ENCODE measurements at places on chromosomes 13 and 19. TPM values are rescaled to one million over a fixed set of nuclear protein-coding genes. Genes with fewer than 3 reads are reported as not detected.

GRCh38 chr13:76622315-76623040 is 263.7 kb downstream of the KCTD12 start:
- no peak for DNase-seq

DNA sequence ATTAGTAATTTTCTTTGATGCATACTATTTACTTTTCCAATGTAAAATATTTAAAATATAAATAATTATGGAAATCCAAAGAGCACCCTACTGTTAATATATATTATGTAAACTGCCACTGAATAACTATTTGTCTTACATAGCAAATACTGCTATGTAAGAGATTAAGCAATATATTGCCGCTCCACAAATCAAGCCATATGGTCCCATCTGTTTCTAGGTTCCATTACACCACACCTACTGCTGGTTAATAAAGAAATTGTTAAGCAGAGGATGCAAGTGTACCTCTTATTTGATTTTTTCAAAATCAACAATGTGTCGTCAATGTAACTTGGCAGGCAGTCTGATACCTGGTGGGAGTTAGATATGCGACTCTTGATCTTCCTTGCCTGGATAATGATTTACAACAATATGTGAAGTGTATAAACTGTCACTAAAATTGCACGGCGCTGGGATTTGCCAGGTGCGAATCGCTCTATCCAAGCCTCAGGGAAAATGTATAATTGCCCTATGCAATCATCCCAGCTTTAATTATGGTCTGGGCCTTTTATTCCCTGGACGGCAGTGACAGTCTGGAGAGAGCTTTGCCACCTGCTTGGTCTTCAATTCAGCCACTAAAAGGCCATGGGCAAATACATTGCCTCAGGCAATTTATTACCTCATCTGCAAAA is 16.0 kb downstream of the SMAD9 start:
- no peak for DNase-seq

The TEX26 gene
- not detected for total RNA-seq

DNA sequence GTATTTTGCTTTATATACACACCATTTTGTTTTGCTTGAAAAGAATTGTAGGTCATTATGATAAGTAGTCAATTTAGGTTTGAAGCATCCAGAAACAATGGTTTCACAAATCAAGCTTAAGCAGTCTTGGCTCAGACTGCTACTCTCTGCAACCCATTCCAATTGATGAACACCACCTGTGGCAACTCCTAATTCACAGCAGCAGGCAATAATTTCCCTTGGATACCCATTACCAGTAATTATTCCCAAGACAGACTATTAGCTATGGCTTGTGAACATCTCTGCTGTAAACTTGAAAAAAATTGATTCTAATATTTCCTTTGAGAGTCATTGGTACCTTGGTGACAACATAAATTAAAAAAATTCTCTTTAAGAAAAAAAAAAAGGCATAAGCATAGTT is 299.3 kb upstream of the SLITRK6 start:
- no peak for DNase-seq

GRCh38 chr19:1629256-1629808 is 23.1 kb downstream of the TCF3 start:
- no peak for DNase-seq

The CNFN gene
- not detected for total RNA-seq

DNA sequence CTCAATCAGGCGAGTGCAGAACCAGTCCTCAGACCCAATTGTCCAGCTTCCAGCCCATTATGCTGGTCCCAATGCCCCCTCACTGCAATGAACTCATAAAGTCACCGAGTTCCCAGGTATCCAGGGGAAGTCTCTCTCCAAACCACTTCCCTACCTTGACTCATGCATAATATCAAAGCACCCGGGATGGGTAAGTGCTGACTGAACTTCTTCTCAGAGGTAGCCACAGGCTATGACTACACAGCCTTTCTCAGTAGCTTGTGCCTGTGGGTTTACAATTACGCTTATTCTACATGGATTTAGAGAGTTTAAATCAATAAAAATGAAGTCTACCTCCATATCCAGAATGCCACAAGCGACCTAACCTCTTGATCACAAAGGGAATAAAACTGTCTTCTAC is 1.7 kb upstream of the C13orf42 start:
- no peak for DNase-seq

- no peak for DNase-seq
Observed at GRCh38 chr13:113981194-113981605, 7.3 kb upstream of the C13orf46 start.

- no peak for DNase-seq
Observed at GRCh38 chr13:65112123-65112522, 2118.0 kb downstream of the PCDH9 start.

DNA sequence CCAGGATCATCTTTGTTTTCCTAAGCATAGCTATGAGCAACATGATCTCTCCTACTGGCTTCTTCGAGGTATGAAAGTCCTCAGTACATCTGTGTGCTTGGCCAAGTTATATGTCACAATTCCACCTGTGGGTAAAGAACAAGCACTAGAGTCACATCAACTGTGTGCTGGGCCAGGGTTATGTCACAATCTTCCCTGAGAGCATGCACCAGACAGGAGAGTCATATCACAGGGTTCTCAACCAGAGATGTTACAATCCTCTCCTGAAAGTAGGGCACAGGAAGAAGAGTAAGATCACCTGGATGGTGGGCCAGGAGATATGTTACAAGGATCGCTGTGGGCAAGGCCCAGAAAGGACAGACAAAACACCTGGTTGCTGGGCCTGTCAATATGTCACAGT is 143.7 kb downstream of the ZNF675 start:
- no peak for DNase-seq

DNA sequence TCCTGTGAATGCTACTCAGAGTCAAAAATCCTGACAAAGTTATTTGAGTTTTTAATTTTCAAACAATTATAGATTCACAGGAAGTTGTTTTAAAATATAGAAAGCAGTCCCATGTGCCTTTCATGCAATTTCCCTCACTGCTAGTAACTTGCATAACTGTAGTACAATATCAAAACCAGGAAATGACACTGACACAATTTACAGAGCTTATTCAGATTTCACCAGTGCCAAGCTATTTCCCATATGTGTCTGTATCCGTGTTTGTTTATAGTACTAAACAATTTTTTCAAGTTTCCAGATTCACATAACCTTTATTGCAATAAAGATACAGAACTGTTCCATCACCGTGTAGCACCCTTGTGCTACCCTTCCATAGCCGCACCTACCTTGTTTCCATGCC is 934.6 kb downstream of the PCDH17 start:
- DNase-seq: no peak

- no peak for DNase-seq
Observed at GRCh38 chr19:32887572-32888215, 18.1 kb upstream of the SLC7A9 start.

DNA sequence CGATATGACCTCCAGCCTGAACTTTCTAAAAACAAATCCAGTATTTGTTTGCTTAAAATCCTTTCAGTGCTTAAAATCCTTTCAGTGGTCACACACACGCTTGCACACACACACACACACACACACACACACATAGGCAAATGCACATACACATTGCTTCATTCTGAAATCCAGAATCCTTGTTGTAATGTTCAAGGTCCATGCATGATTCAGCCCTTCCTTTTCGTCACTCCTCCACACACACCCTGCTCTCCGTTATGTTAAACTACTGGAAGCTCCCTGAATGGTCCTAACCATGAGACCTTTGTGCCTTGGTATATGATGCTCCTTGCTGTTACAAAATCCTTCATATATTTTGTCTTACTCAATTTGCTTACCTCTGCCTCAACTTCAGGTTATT is 44.9 kb downstream of the SERTM1 start:
- no peak for DNase-seq

The FUZ gene
- 30.1 TPM for total RNA-seq

- DNase-seq: no peak
Observed at GRCh38 chr19:1355568-1356507, 27.9 kb upstream of the NDUFS7 start.

The KISS1R gene
- 1.2 TPM for total RNA-seq

The KANK3 gene
- total RNA-seq: 1.1 TPM

DNA sequence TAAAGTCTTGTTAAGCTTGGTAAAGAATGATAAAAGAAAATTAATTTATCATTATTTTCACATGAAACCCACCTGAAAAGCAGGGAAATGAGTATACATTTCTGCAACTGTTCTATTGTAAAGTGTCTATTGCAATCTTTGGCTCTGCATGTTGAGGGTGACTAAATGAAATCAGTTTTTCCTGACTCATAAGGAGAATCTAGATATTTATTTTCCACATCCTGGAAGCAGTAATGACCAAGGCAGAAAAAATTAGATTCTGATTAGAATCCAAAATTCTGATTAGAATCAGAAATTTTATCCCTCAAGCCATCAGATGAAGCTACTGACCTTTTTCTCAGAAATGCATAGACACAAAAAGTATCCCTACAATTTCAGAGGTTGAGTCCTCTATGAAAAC is 178.4 kb downstream of the MYO16 start:
- no peak for DNase-seq

The RPL21 gene
- 1,216 TPM for total RNA-seq

- no peak for DNase-seq
Observed at GRCh38 chr19:36449059-36449670, 30.7 kb upstream of the ZFP82 start.

DNA sequence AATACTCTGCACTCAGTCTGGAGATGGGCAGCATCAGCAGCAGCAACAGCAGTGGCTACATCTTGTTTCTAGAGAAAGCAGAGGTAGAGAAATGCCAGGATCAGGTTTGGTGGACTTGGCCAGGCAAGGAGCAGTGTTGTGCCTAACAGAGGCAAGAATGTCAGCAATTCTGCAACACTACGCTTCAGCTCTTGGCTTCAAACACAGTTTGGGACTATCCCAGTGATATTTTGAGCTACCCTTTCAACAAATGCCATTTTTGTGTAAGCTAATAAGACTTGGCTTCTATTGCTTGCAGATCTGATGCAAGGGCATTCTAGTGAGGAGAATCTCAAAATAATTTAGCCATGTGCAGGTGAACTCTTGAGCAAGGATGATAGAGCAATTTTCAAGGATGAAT is 271.3 kb downstream of the PCDH20 start:
- no peak for DNase-seq

- no peak for DNase-seq
Observed at GRCh38 chr13:78499802-78500201, 103.5 kb downstream of the POU4F1 start.

DNA sequence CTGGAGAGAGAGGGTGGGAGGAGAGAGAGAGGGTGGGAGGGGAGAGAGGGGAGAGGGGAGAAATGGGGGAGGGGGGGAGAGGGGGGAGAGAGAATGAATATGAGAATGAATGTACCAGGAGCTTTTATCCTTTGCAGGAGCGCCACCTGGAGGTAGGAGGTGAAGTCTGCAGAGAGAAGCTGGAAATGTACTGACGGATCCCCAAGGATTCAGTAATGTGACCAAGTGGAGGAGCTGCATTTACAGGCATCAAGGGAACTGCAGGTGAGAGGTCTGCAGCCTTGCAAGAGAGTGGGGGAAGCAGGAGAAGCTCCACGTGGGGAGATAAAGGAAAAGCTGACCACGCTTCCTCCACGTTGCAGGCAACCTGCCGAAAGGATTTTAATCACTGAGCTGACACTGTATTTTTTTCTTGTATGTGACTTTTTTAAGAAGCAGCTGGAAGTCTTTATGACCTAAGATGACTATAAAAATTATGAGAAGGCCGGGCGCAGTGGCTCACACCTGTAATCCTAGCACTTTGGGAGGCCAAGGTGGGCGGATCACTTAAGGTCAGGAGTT is 33.7 kb downstream of the VSTM1 start:
- DNase-seq: peak; percentile 28

The MBD3L2 gene
- total RNA-seq: not detected

GRCh38 chr13:37446503-37446902 is 152.1 kb downstream of the POSTN start:
- no peak for DNase-seq

DNA sequence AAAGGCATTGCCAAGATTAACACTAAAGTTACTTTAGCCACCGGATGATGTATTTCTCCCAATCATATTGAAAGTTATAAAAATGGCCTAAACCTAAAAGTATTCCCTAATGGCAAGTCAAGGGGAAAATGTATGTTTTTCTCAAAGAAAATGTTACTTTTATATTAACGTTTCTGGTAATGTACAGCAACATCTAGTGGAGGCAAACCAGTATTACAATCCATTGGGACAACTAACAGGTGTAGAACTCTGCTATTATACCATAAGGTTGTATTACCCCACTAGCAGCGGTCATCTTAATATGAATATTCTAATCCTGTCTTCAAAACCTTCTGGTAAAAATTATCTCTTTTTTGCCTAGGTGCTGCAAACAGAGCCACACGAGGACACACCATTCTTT is 69.2 kb downstream of the ZNF100 start:
- no peak for DNase-seq

DNA sequence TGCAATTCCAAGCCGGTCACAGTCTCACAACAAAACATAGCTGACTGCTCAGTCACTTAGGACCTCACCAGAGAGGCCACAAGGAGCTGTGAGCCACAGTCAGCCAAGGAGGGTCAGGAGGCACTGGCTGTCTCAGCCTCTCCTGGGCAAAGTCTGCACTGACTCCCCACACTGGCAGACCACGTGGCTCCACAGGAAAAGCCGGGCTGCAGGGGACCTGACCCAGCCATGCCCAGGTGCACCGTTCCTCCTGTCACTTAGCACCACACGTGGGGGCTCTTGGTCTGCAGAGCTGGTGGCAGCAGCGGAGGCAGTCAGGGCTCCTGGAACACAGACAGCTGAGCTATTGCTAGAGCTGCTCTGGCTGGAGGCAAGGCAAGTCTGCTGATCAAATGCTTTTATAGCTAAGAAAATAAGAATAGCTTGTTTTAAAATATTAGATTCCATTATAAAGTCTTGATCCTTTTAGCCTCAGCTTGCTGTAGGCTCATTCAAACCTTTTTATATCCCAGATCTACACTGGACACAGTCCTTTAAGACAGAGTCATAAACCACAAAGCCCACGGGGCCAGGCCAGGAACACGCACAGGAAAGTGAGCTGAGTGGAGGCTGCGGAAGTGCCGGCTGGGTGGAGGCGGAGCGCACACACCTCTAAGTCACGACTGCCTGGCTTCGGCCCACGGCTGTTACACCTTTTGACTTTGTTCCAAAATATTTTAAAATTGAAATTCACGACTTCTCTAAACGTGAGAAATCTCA is 744.1 kb downstream of the UQCRFS1 start:
- peak; percentile 48 for DNase-seq

DNA sequence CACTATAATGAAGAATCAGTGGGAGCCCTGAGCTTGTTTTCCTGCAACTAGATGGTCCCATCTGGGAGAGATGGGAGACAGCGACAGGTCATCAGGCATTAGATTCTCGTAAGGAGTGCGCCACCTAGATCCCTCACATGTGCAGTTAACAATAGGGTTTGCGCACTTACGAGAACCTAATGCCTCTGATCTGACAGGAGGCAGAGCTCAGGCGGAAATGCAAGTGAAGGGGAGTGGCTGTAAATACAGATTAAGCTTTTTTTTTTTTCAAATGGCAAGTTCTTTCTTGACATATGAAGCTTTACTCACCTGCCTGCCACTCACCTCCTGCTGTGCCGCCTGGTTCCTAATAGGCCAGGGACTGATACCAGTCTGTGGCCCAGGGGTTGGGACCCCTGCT is 14.4 kb downstream of the CDC16 start:
- DNase-seq: no peak

The FGF21 gene
- total RNA-seq: not detected
